Ovary (tissue), 10 donors: ENCODE measurements at places on chromosomes 5 and 9. TPM values are rescaled to one million over a fixed set of nuclear protein-coding genes. Genes with fewer than 3 reads are reported as not detected.

- DNase-seq = no peak
Observed at GRCh38 chr5:179176571-179177230, 116.5 kb downstream of the ZNF354C start.

DNA sequence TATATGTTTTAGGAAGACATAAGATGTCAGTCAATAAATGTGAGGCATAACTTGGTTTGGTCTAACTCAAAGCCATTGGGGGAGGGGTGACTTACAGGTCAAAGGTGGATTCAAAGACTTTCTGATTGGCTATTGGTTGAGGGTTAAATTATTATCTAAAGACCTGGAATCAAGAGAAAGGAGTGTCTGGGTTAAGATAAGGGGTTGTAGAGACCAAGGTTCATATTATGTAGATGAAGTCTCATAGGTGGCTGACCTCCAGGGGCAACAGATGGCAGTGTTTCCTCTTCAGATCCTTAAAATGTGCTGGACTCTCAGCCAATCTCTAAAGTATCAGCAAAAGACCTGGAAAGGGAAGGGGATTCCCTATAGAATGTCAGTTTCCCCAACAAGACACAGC lies 51.3 kb upstream of the MINAR2 start:
- no peak for DNase-seq

GRCh38 chr5:123080215-123080614 lies 8.8 kb upstream of the PRDM6 start:
- no peak for DNase-seq

- DNase-seq = no peak
Observed at GRCh38 chr5:107285772-107286171, 385.0 kb downstream of the EFNA5 start.

STPG3 gene
- not detected for polyA plus RNA-seq
